A673 (cell line): ENCODE measurements at places on chromosomes 16 and 17. TPM values are rescaled to one million over a fixed set of nuclear protein-coding genes. Genes with fewer than 3 reads are reported as not detected.

DNA sequence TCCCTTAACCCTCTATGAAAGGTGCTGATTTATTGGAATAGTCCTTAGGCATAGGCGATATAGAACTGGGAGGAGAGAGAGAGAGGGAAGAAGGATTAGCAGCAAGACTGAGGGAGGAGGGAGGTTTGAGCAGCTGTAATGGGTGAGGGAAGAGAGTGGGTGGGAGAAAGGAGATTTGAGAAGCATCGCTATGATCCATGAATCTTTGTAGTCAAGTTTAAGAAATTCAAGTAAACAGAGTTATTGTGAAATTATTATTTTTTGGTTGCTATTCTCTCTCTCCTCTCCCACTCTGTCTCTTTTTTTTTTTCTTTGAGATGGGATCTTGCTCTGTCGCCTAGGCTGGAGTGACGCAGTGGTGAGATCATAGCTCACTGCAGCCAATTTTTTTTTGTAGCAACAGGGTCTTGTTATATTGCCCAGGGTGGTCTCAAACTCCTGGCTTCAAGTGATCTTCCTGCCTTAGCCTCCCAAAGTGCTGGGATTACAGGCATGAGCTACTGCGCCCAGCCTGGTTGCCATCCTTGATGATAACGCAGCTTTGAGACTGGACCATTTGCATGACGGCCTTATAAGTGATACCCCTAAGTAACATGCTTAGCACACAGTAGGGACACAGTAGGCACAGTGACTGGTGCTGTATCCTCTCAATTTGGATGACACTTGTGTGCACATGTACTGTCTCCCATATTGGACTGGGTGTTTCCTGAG is 21.0 kb upstream of the TNS4 start:
- no peaks in the 10 kb centered on the region for H3K27me3 ChIP-seq
- H3K36me3 ChIP-seq: no peaks in the 10 kb centered on the region
- H3K4me1 ChIP-seq: no peaks in the 10 kb centered on the region
- no peak for DNase-seq
- no peak overlapping the region for H3K27ac ChIP-seq

DNA sequence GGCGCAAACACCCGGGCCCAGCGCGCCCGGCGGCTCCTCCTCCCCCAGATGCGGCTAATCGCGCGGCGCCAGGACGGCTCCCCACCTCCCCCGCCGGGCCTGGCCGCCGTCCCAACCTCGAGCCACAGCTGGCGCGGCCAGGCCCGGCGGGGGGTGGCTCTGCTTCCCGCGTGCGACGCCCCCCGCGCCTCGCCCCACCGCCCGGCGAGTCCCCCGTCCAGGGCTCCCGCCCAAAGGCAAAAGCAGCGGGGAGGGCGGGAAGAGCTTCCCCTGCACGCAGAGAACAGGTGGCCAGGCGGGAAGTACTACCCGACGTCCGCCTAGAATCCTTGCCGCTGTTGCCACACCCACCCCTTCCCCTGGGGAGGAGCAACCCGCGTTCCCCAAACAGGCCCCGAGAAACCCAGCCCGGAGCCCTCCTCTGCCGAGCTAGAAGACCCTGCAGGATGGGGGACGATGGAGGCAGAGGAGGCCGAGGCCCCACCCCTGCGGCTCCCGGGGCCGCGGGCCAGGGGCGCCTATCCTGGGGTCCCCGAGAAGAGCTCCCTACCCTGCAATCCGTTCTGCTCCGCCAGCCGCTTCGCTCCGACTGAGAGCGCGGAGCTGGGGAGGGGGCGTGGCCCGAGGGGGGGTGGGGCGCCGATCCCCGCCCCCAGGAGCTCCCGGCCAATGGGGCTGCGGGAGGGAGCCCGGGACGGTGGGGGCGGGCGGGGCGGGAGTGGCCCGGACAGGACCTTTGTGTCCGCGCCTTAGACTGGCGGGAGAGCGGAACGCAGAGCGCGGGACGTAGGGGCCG is at the start of gene CARHSP1:
CARHSP1 (minus strand) TSS at position 591 of the 796 bp plus-strand sequence. CDS start 9,678 bp downstream, outside the sequence.
- peaks cover 49% of the 10 kb centered on the region for H3K4me1 ChIP-seq
- H3K36me3 ChIP-seq: peaks cover 18% of the 10 kb centered on the region
- DNase-seq: peak; percentile 97

GRCh38 chr16:23987443-23987842 is 151.7 kb downstream of the PRKCB start:
- H3K4me1 ChIP-seq: peaks cover 8% of the 10 kb centered on the region
- no peak overlapping the region for H3K27ac ChIP-seq

- DNase-seq: peak; percentile 35
- no peak overlapping the region for H3K27ac ChIP-seq
- no peaks in the 10 kb centered on the region for H3K4me1 ChIP-seq
Measured at GRCh38 chr16:72646615-72647014, 401.3 kb downstream of the ZFHX3 start.

DNA sequence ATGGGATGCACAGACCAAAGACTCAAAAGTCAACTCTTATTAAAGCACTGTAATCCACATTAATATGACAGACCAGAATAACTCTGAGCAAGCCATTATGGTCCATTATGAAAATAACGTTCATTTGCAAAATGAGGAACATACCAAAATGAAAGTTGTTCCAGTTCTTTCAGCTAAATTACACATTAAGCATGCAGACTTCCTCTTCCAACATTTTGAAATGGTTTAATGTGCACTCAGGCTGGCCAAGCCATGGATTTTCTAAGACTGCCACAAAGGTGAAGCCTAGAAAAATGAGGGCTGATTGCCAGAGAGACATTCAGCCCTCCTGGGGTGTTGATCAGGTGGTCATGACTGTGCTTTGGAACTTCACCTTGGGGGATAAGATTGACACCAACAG is 56.7 kb upstream of the NOG start:
- no peak for DNase-seq
- no peak overlapping the region for H3K27ac ChIP-seq
- H3K4me3 ChIP-seq: no peak overlapping the region
- H3K36me3 ChIP-seq: no peaks in the 10 kb centered on the region

- H3K4me1 ChIP-seq: no peaks in the 10 kb centered on the region
- no peak overlapping the region for H3K4me3 ChIP-seq
- DNase-seq: no peak
- peaks cover 5% of the 10 kb centered on the region for H3K36me3 ChIP-seq
- no peaks in the 10 kb centered on the region for H3K27me3 ChIP-seq
Measured at GRCh38 chr16:10408824-10409381, 23.0 kb downstream of the ATF7IP2 start.

GRCh38 chr17:73604476-73604875 is 39.8 kb downstream of the SDK2 start:
- no peaks in the 10 kb centered on the region for H3K4me1 ChIP-seq
- no peaks in the 10 kb centered on the region for H3K27me3 ChIP-seq
- no peak for DNase-seq
- no peak overlapping the region for H3K4me3 ChIP-seq

DNA sequence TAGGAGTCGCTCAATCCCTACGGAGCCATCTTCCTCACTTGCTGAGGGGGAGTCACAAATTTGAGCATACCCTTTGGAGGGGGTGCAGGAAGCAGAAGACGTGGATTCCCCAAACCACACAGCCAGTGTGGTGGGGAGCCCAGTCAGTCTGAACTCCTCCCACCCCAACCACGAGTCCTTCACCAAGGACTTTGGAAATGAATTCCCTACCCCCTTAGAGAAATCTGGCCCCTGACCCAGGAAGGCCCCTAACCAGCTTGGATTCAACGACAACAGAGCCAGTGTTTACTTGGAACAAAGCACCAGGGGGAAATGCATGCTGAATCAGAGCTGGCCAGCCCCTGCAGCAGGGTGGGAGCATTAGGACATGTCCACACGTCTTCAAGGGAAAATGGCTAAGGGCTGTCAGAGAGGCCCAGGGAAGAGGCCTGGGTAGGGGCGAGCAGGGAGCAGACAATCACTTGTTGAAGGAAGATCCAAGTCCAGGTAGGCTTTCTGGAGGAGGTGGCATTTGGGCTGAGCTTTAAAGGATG is 5.5 kb upstream of the TMEM92 start:
- no peak overlapping the region for H3K4me3 ChIP-seq
- no peak overlapping the region for H3K27ac ChIP-seq
- H3K36me3 ChIP-seq: no peaks in the 10 kb centered on the region
- no peaks in the 10 kb centered on the region for H3K27me3 ChIP-seq
- no peak for DNase-seq

GRCh38 chr17:67246403-67246652 is 1.3 kb upstream of the HELZ start:
- peaks cover 14% of the 10 kb centered on the region for H3K4me1 ChIP-seq
- H3K27me3 ChIP-seq: no peaks in the 10 kb centered on the region
- peaks cover 5% of the 10 kb centered on the region for H3K36me3 ChIP-seq
- DNase-seq: no peak
- peak overlapping the region; percentile 88 for H3K27ac ChIP-seq

- H3K27me3 ChIP-seq: no peaks in the 10 kb centered on the region
- DNase-seq: peak; percentile 85
- H3K36me3 ChIP-seq: no peaks in the 10 kb centered on the region
- H3K4me1 ChIP-seq: peaks cover 45% of the 10 kb centered on the region
- peak overlapping the region; percentile 23 for H3K27ac ChIP-seq
- no peak overlapping the region for H3K4me3 ChIP-seq
Measured at GRCh38 chr17:30095507-30096244, 20.9 kb upstream of the NSRP1 start.

DNA sequence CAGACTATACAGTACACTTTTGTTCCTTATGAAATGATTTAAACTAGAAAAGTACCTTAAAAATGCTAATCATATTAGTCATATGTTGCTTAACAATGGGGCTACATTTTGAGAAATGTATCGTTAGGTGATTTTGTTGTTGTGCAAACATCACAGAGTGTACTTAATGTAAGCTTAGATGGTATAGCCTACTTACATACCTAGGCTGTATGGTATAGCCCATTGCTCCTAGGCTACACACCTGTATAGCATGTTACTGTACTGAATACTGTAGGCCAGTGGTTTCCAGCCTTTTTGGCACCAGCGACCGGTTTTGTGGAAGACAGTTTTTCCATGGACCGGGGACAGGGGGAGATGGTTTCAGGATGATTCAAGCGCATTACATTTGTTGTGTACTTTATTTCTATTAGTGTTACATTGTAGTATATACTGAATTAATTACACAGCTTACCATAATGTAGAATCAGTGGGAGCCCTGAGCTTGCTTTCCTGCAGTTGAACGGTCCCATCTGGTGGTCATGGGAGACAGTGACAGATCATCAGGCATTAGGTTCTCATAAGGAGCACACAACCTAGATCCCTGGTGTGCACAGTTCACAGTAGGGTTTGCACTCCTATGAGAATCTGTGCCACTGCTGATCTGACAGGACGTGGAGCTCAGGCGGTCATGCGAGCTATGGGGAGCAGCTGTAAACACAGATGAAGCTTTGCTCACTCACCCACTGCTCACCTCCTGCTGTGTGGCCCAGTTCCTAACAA is 35.0 kb upstream of the MRC2 start:
- H3K4me3 ChIP-seq: no peak overlapping the region
- peak; percentile 42 for DNase-seq
- peaks cover 25% of the 10 kb centered on the region for H3K36me3 ChIP-seq
- H3K27me3 ChIP-seq: no peaks in the 10 kb centered on the region
- H3K4me1 ChIP-seq: no peaks in the 10 kb centered on the region

DNA sequence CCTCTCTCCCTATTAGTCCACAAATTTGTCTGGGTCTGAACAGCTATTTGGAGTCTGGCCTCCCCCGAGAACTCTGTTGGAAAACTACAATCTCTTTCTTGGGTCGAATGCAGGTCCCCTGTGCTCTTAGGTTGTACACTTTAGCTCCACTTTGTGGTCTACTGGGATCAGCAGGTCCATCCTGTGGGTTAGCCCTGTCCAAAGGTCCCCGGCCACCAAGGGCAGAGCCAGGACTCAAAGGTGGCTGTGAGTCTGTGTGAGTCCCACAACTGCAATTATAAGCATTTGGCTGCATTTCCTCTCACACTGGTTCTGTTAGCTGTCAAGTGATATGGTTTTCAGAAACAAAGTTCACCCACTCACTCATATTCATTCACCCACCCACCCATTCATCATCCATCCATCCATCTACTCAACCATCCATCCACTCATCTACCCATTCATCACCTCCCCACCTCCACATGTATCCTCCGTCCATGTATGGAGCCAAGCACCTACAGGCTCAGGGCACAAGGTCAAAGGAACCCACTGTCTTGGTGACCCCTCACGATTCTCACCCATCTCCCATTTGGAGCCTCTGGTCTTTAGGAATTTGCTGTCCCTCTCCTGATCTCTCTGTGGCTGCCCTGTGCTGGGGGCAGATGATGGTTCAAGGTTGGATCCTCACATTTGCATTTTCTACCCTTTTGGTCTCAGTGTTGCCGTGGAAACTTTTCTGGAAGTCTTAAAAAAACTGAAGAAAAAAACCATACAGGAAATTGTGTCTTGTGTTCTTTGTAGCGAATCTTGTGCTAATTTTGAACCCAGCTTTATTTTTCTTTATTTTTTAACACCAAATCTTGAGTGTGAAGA is 45.8 kb downstream of the IRF8 start:
- no peaks in the 10 kb centered on the region for H3K4me1 ChIP-seq
- no peaks in the 10 kb centered on the region for H3K36me3 ChIP-seq
- peaks cover 36% of the 10 kb centered on the region for H3K27me3 ChIP-seq
- no peak overlapping the region for H3K27ac ChIP-seq

GRCh38 chr16:75754141-75754540 is 27.9 kb upstream of the CPHXL start:
- no peaks in the 10 kb centered on the region for H3K4me1 ChIP-seq
- no peak overlapping the region for H3K4me3 ChIP-seq
- H3K27me3 ChIP-seq: no peaks in the 10 kb centered on the region
- no peak overlapping the region for H3K27ac ChIP-seq

DNA sequence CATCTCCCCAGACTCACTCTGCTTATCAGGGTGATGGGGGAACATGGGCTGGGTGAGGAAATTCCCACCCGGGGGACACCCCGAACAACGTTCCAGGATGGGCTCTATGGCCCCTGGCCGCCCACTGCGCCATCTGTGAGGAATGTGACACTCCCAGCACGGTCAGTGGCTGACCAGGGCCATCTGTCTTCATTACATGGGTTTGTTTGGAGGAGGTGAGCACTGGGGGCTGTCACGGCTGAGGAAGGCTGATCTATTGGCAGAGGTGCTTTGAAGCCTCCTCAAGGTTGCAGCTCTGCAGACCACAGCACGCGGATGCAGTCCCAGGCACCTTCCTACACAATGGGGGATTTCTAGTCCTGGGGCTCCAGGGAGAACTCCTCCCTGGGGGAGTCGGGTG is 214.1 kb upstream of the FOXF1 start:
- no peak for DNase-seq
- H3K4me3 ChIP-seq: no peak overlapping the region
- H3K4me1 ChIP-seq: no peaks in the 10 kb centered on the region

DNA sequence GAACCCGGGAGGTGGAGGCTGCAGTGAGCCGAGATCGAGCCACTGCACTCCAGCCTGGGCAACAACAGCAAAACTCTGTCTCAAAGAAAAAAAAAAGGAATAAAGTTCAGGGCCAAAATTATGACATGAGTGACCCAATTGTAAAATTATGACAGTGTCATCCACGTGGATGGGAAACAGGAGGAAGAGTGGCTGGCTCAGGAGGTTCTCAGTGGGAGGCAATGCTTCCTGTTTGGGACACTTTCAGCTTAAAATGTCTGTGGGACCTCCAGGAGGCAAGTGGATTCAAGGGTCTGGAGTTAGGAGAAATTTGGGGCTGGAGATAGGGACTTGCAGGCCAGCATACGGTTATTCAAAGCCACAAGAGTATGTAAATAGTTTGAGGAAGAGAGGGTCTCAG is 8.0 kb upstream of the STX4 start:
- no peaks in the 10 kb centered on the region for H3K36me3 ChIP-seq
- no peaks in the 10 kb centered on the region for H3K4me1 ChIP-seq
- no peak overlapping the region for H3K27ac ChIP-seq
- H3K27me3 ChIP-seq: no peaks in the 10 kb centered on the region
- no peak for DNase-seq
- no peak overlapping the region for H3K4me3 ChIP-seq

NGFR gene
- total RNA-seq: 39.6 and 60.6 TPM in 2 replicates

TMEM114 gene
- 0.86 and 1.8 TPM in 2 replicates for total RNA-seq

CD300LB gene
- total RNA-seq: not detected in 2 replicates

ZNF764 gene
- 15.2 and 17.7 TPM in 2 replicates for total RNA-seq

TNFRSF13B gene
- total RNA-seq: not detected in 2 replicates

SEZ6 gene
- 1.5 and 2.6 TPM in 2 replicates for total RNA-seq

CCDC40 gene
- 3.5 and 6.4 TPM in 2 replicates for total RNA-seq

SYCE1L gene
- total RNA-seq: 0.63 TPM in 1 of 2 replicates, not detected in the other

RAB11FIP4 gene
- 2.4 and 4.1 TPM in 2 replicates for total RNA-seq

FBXO39 gene
- total RNA-seq: not detected in 2 replicates

TP53TG3B gene
- total RNA-seq: not detected in 2 replicates
